Left ventricle myocardium inferior (tissue), 1 donor: ENCODE measurements at places on chromosomes 12 and 14.
A peak's percentile ranks its signal among the peaks of the same experiment; 100 is the strongest.

- DNase-seq, result no peak
- H3K4me3 ChIP-seq, result no peak overlapping the region
- no peaks in the 10 kb centered on the region for H3K27me3 ChIP-seq
- H3K36me3 ChIP-seq, result no peaks in the 10 kb centered on the region
- no peaks in the 10 kb centered on the region for H3K4me1 ChIP-seq
Observed at GRCh38 chr12:50333441-50333840, 50.1 kb upstream of the LIMA1 start.

DNA sequence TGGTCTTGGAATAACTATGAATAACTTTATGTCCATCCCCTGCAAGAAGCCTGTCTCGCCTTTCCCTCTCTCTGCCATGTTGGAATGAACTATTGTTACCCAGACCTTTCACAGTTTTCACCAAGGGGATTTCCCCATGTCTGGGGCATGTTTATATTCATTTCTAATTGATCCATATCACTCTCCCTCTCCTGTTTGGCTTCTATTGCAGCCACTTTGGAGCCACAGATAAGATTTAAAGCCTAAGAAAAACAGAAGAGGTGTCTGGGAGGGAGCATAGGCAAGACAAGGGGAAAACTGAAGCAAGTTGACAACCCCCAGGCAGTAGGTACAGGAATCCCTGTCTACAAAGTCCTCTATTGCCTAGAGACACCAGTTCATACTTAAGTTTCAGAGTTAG lies 41.0 kb upstream of the FOXJ2 start:
- no peaks in the 10 kb centered on the region for H3K4me1 ChIP-seq
- H3K27me3 ChIP-seq, result no peaks in the 10 kb centered on the region
- no peak for DNase-seq
- no peak overlapping the region for H3K4me3 ChIP-seq
- no peaks in the 10 kb centered on the region for H3K36me3 ChIP-seq
- H3K27ac ChIP-seq, result no peak overlapping the region

- no peak overlapping the region for H3K4me3 ChIP-seq
- no peaks in the 10 kb centered on the region for H3K27me3 ChIP-seq
- H3K36me3 ChIP-seq, result no peaks in the 10 kb centered on the region
- H3K4me1 ChIP-seq, result no peaks in the 10 kb centered on the region
Observed at GRCh38 chr12:89999699-90000505, 291.3 kb upstream of the ATP2B1 start.

- no peaks in the 10 kb centered on the region for H3K4me1 ChIP-seq
- no peaks in the 10 kb centered on the region for H3K27me3 ChIP-seq
- H3K36me3 ChIP-seq, result no peaks in the 10 kb centered on the region
- no peak for DNase-seq
Observed at GRCh38 chr14:28298156-28298555, 468.4 kb upstream of the FOXG1 start.

- no peaks in the 10 kb centered on the region for H3K4me1 ChIP-seq
- no peak overlapping the region for H3K27ac ChIP-seq
- peaks cover 36% of the 10 kb centered on the region for H3K27me3 ChIP-seq
- DNase-seq, result no peak
Observed at GRCh38 chr12:11954181-11954580, 116.6 kb upstream of the BCL2L14 start.

DNA sequence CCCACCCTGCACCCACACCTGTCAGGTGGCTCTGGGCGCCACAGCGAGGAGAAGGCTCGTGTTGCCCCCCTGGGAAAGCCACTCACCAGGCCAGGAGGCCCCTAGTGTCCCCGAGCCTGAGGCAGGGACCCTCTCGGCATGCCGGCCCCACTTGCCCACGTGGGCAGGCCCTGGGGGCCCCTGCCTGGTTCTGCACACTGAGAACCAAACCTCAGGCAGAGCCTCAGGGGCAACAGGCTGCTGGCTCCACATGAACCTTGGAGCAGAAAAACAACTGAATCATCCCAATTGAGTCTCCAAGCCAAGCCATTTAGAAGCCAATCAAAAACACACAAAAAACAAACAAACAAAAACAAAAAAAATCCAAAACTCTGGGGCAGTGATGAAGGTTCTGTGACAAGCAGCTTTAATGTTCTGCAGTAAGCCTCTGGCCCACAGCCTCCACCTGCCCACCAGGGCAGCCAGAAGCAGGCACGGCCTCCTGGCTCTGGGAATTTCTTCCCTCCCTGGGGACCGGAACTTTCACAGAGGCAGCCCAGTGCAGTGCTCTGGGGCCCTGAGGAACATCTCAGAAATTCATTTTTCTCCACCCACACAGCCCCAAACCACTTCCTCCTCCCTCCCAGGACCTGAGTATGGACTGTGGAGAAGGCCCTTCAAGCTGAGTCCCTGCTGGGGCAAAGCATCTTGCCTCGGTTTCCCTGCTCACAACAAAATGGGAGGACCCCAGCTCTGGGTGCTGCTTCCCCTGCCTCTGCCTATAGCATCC lies 90.2 kb downstream of the CHGA start:
- peaks cover 100% of the 10 kb centered on the region for H3K4me1 ChIP-seq
- H3K27me3 ChIP-seq, result no peaks in the 10 kb centered on the region
- H3K4me3 ChIP-seq, result no peak overlapping the region
- no peak for DNase-seq
- H3K27ac ChIP-seq, result peak overlapping the region; percentile 87

DNA sequence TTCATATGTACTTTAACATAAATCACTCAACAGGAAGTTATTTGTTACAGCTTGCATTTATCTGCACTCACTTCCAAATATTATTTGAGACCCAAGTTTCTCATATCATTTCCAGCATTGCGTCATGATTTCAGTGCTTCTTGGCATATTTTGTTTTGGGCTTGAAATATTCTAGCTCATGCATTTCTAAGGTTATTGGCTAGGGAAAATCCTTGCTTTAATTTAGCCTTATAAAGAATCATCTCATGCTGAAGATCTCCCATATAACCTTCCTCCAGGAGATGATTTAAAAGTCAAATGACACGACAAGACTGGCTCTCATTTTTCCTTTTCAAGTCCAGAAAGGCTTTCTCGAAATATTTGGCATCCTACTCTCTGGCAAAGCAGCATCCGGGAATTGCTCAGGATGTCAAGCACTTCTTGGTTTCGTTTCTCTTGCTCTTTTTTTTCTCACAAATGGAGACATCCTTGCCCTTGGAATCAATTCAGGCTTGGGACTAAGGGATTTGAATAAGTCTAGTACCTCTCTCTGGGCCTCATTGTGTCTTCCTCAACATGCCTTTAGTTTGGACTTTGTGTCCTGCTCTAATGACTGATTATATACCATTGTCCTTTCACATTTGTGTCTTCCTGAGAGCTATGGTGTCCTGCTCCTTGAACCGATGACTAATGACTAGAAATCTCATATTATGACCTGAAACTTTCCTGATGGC lies 295.0 kb downstream of the RMST start:
- H3K36me3 ChIP-seq, result no peaks in the 10 kb centered on the region
- H3K27me3 ChIP-seq, result no peaks in the 10 kb centered on the region
- peak overlapping the region; percentile 11 for H3K4me3 ChIP-seq
- no peak for DNase-seq
- no peaks in the 10 kb centered on the region for H3K4me1 ChIP-seq
